Naive thymus-derived CD4-positive, alpha-beta T cell (primary cell): ENCODE measurements at places on chromosomes 5 and 9. TPM values are rescaled to one million over a fixed set of nuclear protein-coding genes. Genes with fewer than 3 reads are reported as not detected.

DNA sequence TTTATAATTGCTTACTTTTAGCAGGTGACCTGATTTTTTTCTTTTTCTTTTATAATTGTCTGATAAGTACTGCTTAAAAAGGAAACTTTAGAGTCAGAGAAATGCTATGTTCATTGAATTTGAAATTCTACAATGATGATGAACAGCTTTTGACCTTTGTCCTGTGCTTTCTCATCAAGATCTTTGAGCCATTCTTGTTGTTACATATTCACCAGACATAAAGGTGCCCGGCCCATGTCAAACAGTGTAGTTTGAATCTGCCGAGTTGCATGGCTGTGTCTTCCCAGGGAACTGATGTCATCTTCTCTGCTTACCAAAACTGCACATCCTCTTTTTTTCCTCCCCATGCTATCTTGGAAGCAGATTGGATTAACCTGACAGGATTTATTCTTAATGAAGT, 163.6 kb downstream of the LRRC70 start:
- no peak for DNase-seq

GRCh38 chr5:178895615-178896571, at the start of gene ZFP2:
Gene ZFP2, plus strand, starts transcription at chr5:178895913. Its CDS starts 35,401 bp downstream, at chr5:178931314.
- peak; percentile 12 for DNase-seq

DNA sequence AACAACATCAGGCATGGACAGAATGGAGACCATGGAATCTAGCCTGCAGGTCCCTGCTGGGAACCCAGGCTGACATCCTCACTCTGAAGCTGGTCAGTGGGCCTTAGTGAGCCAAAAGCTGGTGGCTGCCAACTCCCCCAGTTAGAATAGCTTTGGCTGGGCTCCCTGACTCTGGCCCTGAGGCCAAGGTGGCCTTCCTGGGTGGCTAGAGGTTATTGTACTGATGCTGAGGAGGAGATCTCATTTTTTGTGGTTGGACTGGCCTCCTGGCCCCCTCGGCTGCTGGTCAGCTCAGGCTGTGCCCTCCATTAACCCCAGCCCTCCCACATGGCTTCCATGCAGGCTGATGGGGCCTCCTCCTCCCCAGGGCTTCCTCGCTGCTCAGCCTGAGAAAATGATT, 101.2 kb upstream of the PANK3 start:
- no peak for DNase-seq

- no peak for DNase-seq
These were observed 25.8 kb upstream of the KIF12 start for GRCh38 chr9:114124666-114125475.

GRCh38 chr9:99199938-99200539, 21.7 kb downstream of the ALG2 start:
- no peak for DNase-seq

DNA sequence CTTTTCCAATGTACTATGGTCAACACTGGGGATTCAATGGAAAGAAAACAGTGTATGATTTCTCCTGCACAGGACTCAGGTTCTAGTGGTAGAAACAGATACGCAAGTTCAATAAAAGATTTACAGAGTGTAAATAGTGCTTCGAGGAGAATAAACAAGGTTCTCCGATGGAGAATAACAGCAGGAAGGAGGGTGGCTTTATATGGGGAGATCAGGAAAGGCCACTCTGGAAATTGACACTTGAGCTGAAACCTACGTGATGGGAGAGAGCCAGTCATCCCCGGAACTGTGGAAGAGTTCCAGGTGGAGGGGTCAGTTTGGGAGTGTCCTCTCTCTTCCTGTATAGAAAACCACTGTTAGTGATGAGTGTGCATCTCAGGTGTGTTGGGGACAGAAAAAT, 65.9 kb downstream of the GARNL3 start:
- DNase-seq, result no peak

- peak; percentile 85 for DNase-seq
These were observed 82.2 kb upstream of the IL12B start for GRCh38 chr5:159412284-159413046.

The DRD1 gene
- total RNA-seq, result not detected

The DNAJC18 gene
- total RNA-seq, result 2.2 TPM

DNA sequence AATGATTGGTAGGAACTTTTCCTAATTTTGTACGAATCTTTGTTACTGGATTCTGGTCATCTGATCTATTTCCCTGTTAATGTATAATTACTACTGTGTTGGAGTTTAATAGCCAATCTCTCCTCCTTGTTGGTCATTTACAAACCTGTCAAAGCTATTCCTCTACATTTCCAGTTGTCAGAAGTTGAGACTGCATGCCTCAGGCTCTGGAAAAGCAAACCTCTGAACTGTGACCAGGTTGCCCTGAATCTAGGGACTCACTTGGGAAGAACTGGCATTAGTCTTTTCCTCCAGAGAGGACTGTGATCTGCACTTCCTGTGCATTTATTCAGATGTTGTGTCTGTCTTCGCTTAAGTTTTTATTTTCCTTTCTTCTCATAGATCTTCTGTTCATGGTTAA, 16.1 kb downstream of the PDLIM4 start:
- DNase-seq, result no peak

GRCh38 chr9:82456642-82457041, 468.1 kb downstream of the SPATA31D1 start:
- no peak for DNase-seq

DNA sequence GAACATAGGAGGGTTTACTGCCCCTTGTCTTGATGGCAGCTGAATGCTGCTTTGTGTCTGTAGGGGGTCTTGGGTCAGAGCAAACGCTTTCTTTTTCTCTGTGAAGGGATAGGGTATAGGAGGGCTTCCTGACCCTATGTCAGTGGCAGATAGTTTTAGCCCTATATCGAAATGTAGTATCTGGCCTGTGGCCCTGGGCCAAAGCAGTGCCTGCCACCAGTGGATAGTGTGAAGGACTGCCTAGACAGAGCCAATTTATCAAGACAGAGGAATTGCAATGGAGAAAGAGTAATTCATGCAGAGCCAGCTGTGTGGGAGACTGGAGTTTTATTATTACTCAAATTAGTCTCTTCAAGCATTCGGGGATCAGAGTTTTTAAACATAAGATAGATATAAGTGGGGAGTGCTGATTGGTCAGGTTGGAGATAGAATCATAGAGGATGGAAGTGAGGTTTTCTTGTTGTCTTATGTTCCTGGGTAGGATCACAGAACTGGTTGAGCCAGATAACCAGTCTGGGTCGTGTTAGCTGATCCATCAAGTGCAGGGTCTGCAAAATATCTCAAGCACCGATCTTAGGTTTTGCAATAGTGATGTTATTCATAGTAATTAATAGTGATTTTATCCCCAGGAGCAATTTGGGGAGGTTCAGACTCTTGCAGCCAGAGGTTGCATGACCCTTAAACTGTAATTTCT, 178.5 kb downstream of the GDNF start:
- DNase-seq, result no peak

The GAS1 gene
- 0.16 TPM for total RNA-seq

DNA sequence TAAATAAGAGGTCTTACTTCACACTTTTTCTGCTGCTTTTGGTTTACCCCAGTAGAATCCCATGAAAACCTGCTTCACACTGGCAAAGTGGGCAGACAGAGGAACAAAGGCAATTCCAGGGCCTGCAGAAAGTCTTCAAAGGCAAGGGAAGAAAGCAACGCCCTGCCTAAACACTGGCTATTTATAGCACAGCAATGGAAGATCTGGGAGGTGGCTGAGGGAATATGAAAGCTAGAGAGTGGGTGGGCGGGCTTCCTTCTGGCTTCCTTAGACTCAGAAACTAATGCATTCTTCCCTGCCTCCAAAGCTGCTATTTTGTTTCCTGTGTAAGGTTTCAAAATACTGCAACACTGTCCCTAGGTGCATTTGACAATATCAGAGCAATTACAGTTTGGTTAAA, 46.8 kb downstream of the ELAVL2 start:
- DNase-seq, result no peak

GRCh38 chr5:66337626-66338226, 193.6 kb downstream of the SREK1 start:
- DNase-seq, result no peak

- no peak for DNase-seq
These were observed 752.8 kb upstream of the ADAMTS16 start for GRCh38 chr5:4387290-4387689.
